Lung microvascular endothelial cell (primary cell): ENCODE measurements at places on chromosomes 13 and 19. TPM values are rescaled to one million over a fixed set of nuclear protein-coding genes. Genes with fewer than 3 reads are reported as not detected.
A peak's percentile ranks its signal among the peaks of the same experiment; 100 is the strongest.

DNA sequence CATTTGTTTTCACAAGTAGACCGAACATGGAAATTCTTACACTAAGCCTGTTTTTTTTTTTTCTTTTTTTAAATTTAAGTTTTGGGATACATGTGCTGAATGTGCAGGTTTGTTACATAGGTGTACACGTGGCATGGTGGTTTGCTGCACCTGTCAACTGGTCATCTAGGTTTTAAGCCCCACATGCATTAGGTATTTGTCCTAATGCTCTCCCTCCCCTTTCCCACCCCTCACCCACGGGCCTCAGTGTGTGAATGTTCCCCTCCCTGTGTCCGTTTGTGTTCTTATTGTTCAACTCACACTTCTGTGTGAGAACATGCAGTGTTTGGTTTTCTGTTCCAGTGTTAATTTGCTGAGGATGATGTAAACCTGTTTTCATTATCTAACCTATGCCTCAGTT is 2.6 kb downstream of the NLRP4 start:
- no peak for DNase-seq

DNA sequence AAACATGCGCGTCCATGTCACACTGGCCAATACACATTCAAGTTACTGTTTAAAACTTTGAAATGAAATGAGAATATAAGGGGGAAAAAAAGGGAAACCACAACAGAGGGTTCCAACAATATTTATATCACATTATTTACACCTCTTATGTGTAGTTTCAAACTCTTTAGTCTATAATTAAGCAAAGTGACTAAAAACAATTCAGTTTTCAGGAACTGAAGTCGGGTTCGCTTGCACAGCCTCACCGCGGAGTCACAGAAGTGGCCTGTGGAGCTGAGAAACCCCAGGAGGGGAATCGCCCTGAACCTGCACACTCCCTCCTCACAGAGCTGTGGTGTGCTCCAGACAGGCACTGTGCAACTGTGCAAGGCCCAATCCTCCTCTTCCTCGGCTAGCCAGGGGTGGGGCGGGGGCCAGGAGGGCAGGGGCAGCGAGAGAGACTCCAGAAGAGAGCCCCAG is 75.9 kb downstream of the STK24 start:
- DNase-seq: no peak

DNA sequence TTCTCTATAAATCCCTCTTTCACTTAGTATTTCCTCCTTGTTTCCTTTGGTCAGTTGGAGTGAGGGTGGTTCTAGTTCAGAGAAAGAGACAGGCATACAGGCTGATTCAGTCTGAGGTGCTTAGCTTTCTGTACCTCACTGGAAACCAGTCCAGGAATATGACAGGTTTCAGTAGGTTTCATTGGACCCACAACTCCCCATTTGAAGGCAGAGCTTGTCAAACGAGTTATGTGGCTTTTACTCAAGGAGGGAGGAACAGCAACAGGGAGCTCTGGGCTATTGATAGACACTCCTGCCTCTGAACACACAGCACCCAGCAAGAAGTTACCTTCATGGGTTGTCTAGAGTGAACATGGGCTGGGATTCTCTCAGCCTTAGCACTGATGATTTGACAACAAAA is 14.5 kb downstream of the ACTN4 start:
- DNase-seq: no peak

DNA sequence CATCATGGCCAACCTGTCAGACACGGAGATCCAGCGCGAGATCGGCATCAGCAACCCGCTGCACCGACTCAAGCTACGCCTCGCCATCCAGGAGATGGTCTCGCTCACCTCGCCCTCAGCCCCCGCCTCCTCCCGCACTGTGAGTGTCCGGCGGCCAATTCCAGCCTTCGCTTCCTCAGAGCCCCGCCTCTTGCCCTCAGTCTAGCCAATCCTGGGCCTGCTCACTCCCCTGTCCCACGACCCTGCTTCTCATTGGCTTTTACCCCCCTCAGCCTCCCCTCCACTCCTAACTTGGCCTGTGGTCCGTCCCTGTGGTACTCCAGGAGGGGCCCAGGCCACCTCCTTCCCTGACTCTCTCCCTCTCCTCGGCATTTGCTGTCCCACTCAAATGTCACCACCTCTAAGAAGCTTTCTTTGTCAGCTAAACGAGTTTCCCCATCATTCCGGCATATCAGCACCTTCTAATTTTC is 12.3 kb downstream of the HRC start:
- DNase-seq: peak; percentile 90

- DNase-seq: peak; percentile 84
Observed at GRCh38 chr19:41958367-41959055, 610 bp downstream of the RABAC1 start.

GRCh38 chr13:93182406-93182805 is 44.2 kb upstream of the GPC6 start:
- no peak for DNase-seq

GRCh38 chr19:38115271-38115802 is 108.7 kb downstream of the DPF1 start:
- peak; percentile 33 for DNase-seq

- peak; percentile 57 for DNase-seq
Observed at GRCh38 chr19:54160182-54160811, 776 bp upstream of the LENG1 start.

DNA sequence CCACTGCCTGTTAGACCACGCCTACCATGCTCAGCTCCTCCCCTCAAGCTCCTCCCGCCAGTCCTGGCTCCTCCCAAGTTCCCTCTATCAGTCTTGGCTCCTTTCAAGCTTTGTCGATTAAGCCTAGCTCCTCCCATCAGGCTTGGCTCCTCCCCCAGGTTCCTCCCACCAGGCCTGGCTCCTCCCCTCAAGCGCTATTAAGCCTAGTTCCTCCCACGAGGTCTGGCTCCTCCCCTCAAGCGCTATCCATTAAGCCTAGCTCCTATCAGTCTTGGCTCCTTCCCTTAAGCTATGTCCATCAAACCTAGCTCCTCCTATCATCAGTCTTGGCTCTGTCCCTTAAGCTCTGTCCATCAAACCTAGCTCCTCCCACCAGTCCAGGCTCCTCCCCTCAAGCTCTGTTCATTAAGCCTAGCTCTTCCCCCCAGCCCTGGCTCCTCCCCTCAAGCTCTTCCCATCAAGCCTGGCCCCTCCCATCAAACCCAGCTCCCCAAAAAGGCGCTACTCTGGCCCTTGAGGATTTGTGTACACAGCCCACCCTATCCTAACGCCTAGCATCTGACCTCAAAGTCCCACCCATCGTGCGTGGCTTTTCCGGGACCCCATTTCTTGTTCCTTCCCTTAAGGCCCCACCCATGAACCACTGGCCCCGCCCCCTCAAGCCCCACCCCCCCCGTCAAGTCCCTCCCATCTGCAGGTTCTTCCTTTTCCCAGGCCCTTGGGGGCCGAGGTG is 10.0 kb downstream of the CAMSAP3 start:
- peak; percentile 54 for DNase-seq

DNA sequence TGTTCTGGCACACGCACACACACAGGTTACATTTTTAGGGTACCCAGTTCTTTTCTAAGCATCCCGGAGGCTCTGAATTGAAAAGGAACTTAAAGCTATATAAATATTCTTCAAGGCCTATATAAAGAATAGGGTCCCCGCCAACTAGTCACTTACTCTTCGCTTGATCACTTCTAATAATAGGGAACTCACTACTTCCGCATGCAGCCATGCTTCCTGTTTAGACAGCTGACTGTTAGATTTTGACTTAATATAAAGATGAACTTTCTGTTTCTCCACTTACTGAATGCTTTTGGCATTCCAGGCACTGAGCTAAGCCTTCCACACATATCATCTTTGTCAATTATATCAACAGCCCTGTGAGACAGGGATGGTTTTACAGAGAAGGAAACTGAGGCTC is 259.6 kb downstream of the TSHZ3 start:
- DNase-seq: no peak

DNA sequence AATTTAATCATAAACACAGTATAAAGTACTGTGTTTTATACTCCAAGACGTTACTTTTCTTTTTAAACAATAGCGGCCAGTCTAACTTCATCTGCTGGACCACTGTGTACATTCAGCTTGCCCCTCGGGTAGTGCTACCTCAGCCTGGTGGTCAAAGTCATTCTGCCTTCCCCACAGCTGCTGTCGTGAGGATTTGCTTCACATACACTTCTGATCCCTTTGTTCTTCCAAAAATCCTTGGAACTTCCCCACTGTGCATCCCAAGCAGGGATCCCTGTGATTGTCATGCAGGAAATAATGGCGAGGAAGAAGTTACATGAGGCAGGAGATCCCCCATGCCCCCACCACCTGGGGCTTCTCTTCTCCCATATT is 234.9 kb upstream of the STARD13 start:
- DNase-seq: no peak

GRCh38 chr19:51587264-51588191 is 16.4 kb downstream of the ZNF175 start:
- DNase-seq: no peak

DNA sequence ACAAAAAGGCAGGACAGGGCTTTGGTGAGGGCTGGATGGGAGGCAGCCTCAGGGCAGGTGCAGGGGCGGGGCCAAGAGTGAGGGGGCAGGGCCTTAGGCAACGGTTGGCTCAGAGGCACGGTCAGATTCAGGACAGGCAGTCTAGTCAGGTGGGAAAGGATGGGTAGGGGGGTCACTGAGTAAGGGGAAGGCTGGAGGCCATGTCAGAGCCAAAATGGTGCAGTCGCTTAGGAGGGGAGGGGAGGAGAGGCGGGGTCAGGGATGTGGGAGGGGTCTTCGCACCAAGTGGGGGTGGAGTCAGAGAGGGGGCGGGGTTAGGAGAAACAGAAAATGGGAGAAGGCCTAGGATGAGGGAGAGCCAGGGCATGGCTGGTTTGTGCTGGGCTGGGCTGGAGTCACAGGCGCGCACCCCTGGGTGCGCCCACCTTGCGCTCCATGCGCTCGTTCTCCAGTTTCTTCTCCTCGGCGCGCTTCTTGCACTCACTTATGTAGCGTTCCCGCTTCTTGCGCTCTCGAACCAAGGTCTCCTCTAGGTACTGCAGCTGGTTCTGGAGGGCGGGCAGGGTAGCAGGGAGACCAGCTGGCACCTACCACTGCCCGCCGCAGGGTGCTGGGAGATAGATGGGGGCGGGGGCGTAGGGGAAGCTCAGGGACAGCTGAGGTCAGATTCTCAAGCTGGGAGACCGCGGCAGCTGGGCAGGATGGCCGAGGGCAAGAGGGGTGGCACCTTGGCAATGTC is 6.8 kb upstream of the RGL3 start:
- DNase-seq: no peak

DNA sequence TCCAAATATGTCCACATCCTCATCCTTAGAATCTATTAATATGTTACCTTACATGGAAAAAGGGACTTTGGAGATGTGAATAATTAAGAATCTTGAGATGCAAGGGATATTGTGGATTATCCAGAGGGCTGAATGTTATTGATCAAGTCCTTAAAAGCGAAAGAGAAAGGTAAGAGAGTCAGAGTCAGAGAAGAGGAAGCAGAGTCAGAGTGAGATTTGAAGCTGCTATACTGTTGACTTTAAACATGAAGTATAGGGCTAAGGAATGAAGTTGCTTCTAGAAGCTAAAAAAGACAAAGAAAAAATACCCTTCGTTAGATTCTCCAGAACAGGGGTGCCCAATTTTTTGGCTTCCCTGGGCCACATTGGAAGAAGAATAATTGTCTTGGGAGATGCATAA is 627.2 kb upstream of the SLITRK6 start:
- DNase-seq: no peak

DNA sequence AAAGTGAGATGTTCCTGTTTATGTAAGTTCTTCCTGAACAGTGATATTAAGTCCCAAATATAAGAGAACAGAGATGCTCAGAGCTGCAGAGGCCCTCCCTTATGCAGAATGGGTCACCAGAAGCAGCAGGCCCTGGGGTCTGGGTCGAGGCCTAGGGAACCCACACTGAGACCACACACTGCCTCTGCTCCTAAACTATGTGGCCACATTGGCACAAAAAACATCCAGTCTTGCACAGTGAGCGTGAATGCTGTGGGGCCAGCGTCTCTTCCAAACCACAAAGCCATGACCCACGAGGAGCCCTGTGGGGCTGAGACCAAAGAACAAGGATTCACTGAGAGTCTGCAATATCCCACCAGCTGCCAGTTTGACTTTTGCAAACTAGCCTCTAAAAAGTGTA is 23.6 kb downstream of the PROZ start:
- DNase-seq: no peak

- peak; percentile 91 for DNase-seq
Observed at GRCh38 chr19:37468961-37469777, at the start of gene ZNF570. ZNF570 (plus strand) TSS chr19:37469356; CDS start chr19:37470355, 999 bp downstream.

ZNF101 gene
- 8.3 and 10.1 TPM in 2 replicates for total RNA-seq

CBY2 gene
- total RNA-seq: not detected in 2 replicates

MUC16 gene
- total RNA-seq: under 0.01 TPM in 1 of 2 replicates, not detected in the other

SLC27A1 gene
- total RNA-seq: 12.6 and 22.2 TPM in 2 replicates

GPR4 gene
- 1.1 and 1.6 TPM in 2 replicates for total RNA-seq

SGCG gene
- total RNA-seq: not detected in 2 replicates
